Endodermal cell (in vitro differentiated cells): ENCODE measurements at places on chromosomes 4 and X. TPM values are rescaled to one million over a fixed set of nuclear protein-coding genes. Genes with fewer than 3 reads are reported as not detected.

- H3K4me1 ChIP-seq = no peaks in the 10 kb centered on the region
- no peak for DNase-seq
- no peaks in the 10 kb centered on the region for H3K27me3 ChIP-seq
- no peak overlapping the region for H3K4me3 ChIP-seq
Observed at GRCh38 chr4:86089053-86089452, 270.8 kb downstream of the MAPK10 start.

GRCh38 chrX:97268182-97268680 is 384.5 kb downstream of the RPA4 start:
- no peak overlapping the region for H3K27ac ChIP-seq
- H3K4me1 ChIP-seq = no peaks in the 10 kb centered on the region
- no peak overlapping the region for H3K4me3 ChIP-seq
- H3K36me3 ChIP-seq = no peaks in the 10 kb centered on the region
- DNase-seq = no peak

DNA sequence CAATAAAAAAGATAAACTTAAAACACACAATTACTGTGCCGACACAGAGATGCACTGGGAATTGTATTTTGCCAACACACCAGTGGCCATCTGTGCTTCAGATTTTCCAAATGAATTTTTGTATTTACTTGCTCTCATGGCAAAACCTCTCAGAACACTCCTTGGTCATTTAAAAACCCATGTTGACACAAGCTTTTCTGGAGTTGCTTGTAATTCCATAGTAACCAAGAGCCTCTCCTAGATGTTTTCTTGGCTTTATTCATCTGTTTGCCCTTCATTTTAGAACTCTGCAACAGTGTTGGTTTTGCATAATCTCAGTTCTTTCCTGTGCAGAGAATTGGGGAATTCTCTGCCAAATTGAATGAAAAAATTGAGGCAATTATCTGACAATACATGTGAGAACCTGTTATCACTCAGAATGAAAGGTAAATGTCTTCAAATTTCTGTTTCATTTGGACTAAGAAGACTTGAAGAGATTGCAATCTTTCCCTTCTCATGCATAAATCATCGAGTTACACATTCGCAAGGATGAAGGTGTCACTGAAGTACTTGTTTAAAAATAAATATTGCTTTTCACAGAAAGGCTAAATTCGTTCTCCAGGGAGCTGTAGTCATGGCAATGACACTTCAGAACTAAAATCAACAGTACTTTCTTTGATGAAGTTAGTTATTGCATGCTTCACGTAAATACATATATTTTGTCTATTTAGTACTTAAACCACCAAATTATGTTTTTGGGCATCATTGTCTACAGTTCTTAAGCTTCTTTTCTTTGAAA is 301.8 kb upstream of the CTSO start:
- H3K4me1 ChIP-seq = no peaks in the 10 kb centered on the region
- H3K27me3 ChIP-seq = no peaks in the 10 kb centered on the region
- no peak for DNase-seq
- no peak overlapping the region for H3K4me3 ChIP-seq

DNA sequence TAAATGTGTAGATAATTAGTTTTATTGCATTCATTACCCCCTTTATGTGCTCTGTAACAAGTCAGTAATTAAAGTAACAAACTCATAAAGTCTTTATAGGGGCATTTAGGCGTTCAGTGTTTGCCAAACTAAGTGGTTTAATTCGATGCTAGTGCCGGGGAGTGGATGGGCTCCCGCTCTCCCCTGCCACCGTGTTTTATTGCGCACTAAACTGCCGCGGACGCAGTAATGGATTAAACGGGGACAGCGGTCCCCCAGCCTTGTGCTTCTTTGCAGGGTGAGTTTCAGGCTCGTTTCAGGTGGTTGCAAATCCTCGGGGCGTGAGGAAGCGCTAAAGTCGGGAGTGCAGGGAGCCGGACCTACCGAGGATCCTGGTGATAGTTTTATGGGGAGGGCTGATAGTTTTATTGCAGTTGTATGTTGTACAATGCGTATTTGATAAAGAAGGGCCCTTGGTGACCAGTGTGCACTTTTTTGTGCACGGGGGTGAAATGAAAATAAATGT is 1.6 kb upstream of the PHOX2B start:
- H3K27ac ChIP-seq = no peak overlapping the region
- no peak overlapping the region for H3K4me3 ChIP-seq
- no peaks in the 10 kb centered on the region for H3K36me3 ChIP-seq
- peaks cover 99% of the 10 kb centered on the region for H3K27me3 ChIP-seq
- peak; percentile 55 for DNase-seq
- no peaks in the 10 kb centered on the region for H3K4me1 ChIP-seq

- no peak overlapping the region for H3K27ac ChIP-seq
- no peak overlapping the region for H3K4me3 ChIP-seq
- DNase-seq = no peak
- H3K4me1 ChIP-seq = no peaks in the 10 kb centered on the region
Observed at GRCh38 chr4:41890085-41890484, 45.1 kb upstream of the TMEM33 start.

- H3K27ac ChIP-seq = no peak within 1 kb of the TSS
- no peak within 1 kb of the TSS for H3K4me3 ChIP-seq
- H3K27me3 ChIP-seq = no peaks in the 10 kb centered on the region
- DNase-seq = no peak
- no peaks in the 10 kb centered on the region for H3K36me3 ChIP-seq
Observed at GRCh38 chr4:99144070-99144469, at the start of gene ADH4. TSS of gene ADH4 (minus strand) at chr4:99144297. CDS start at chr4:99144222, 75 bp downstream.

- no peaks in the 10 kb centered on the region for H3K27me3 ChIP-seq
- H3K4me1 ChIP-seq = no peaks in the 10 kb centered on the region
- no peak overlapping the region for H3K27ac ChIP-seq
- no peaks in the 10 kb centered on the region for H3K36me3 ChIP-seq
- no peak for DNase-seq
Observed at GRCh38 chr4:161892951-161893350, 270.8 kb downstream of the FSTL5 start.

GRCh38 chrX:130190801-130191200 is 19.0 kb downstream of the RAB33A start:
- H3K4me3 ChIP-seq = no peak overlapping the region
- H3K27me3 ChIP-seq = no peaks in the 10 kb centered on the region
- H3K36me3 ChIP-seq = no peaks in the 10 kb centered on the region
- H3K27ac ChIP-seq = no peak overlapping the region
- peaks cover 7% of the 10 kb centered on the region for H3K4me1 ChIP-seq
- DNase-seq = no peak

DNA sequence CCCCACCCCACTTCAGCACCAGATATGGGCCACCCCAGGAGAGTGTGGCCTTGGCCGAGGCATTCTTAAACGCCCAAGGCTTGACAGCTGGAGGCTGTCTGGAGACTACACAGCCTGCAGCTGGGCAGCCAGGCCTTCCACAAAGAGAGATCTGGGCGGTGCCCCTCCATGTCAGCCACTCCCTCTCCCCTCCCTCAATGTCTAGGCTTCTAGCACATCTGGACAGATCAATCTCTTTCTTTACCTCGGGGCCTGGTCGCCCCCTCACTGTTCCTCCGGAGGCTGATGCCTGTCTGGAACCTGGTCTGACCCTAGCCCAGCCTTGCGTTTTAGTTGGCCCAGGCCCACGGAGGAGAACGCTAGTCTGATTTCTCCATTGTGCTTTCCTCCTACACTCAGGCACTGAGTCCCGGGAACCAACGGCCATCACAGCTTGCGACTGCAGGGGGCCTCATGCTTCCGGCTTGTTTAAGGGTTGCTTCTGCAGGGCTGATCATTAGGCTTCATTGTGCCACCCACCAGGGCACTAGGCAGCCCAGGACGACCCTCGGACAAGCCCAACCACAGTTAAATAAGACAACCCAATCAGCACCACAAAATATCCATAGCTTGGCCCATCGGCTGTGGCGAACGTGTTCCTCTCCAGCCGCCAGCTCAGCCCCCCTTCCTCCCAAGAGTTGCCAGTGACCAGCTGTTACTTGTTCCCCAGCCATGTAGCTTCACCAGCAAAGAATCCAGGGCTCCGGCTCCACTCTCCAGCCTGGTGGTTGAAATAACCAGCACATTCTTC is 200.6 kb downstream of the BCOR start:
- no peak overlapping the region for H3K4me3 ChIP-seq
- H3K4me1 ChIP-seq = no peaks in the 10 kb centered on the region
- no peaks in the 10 kb centered on the region for H3K36me3 ChIP-seq
- H3K27me3 ChIP-seq = no peaks in the 10 kb centered on the region
- H3K27ac ChIP-seq = peak overlapping the region; percentile 76
- peak; percentile 92 for DNase-seq

DNA sequence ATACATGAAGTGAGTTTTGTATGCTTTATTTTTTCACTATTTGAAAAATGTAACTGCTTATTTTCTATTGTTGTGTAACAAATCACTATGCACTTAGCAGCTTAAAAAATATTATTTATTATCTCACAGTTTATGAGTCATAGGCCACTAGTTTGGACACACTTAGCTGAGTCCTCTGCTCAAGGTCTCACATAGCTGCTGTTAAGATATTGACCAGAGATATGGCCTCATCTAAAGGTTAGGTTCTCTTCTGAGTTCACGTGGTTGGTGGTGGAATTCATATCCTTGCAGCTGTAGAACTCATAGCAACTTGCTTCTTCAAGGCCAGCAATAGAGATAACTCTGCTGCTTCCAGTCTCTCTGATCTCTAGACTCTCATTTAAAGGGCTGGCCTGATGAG is 534.4 kb downstream of the SPRY1 start:
- no peaks in the 10 kb centered on the region for H3K4me1 ChIP-seq
- no peaks in the 10 kb centered on the region for H3K36me3 ChIP-seq
- DNase-seq = no peak
- H3K27ac ChIP-seq = no peak overlapping the region
- no peaks in the 10 kb centered on the region for H3K27me3 ChIP-seq

DNA sequence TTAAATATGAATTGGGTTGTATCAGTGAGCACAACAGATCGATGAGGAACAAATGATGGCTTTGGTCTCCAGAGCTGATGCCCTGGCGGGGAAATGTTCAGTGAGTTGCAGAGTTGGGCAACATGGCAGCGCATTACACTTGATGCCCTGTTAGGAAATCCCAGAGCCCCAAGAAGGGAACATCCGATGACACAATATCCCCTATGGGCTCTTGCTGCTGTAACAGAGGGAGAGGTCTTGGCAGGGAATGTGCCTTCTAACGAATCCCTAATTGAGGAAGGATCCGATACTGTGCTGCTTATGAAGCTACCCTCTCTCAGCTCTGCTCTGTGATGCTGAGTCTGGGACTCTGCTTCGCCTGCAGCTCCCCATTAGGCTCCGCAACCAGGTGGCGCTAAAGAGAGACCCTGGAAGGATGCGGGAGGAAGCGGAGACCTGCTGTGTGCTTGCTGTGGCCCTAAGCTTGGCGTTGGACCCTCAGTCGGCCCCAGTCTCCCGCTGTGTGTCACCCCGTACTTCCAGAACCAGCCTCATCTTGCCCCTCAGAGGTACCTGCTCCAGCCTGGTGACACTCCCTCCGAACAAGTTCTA is 38.9 kb downstream of the PDHA1 start:
- H3K27me3 ChIP-seq = no peaks in the 10 kb centered on the region
- no peak overlapping the region for H3K27ac ChIP-seq
- no peaks in the 10 kb centered on the region for H3K36me3 ChIP-seq
- DNase-seq = peak; percentile 91
- no peak overlapping the region for H3K4me3 ChIP-seq

GRCh38 chr4:136526517-136526916 is 1005.8 kb downstream of the PCDH18 start:
- H3K36me3 ChIP-seq = no peaks in the 10 kb centered on the region
- H3K4me1 ChIP-seq = no peaks in the 10 kb centered on the region
- no peak overlapping the region for H3K4me3 ChIP-seq
- no peak overlapping the region for H3K27ac ChIP-seq
- DNase-seq = no peak
- H3K27me3 ChIP-seq = no peaks in the 10 kb centered on the region

- no peak overlapping the region for H3K4me3 ChIP-seq
- H3K27ac ChIP-seq = no peak overlapping the region
- no peak for DNase-seq
- peaks cover 14% of the 10 kb centered on the region for H3K36me3 ChIP-seq
Observed at GRCh38 chr4:87360338-87360935, 30.6 kb downstream of the HSD17B11 start.

DNA sequence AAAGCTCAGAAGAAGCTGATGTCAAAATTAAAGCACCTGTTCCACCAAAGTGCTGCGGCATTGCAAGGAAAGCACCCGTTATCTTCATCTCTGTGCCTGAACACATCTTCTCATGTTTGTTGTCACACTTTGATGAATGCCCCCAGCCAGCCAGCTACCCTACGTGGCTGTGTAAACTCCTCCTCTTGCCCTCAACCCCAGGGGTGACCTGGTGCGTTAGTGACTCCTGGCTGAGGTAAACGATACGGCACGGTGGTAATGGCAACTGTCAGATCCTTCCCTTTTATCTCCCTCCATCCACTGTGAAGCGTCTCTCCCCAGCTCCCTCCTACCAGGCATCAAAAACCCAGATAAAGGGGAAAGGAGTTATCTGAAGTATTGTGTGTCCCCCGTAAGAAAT is 90.6 kb upstream of the WWC2 start:
- H3K27ac ChIP-seq = no peak overlapping the region
- H3K36me3 ChIP-seq = no peaks in the 10 kb centered on the region

DNA sequence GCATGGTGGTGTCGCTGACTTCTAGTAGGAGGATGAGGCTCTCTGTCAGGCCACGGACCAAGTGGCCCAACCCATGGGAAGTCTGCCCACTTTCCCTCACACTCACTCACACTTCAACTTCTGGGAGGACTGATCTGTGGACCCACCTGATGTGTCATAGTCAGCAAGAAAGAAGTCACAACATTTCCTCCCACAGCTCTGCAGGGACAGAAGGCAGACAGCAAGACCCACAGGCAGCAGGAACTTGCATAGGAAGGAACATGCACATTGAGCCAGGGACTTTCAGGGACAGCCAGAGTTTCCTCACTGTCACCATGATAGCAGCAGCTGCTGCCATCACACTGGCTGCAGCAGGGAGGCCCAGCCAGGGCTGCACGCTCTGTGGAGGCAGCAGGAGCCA is 19.5 kb downstream of the XAGE5 start:
- DNase-seq = no peak
- H3K4me1 ChIP-seq = no peaks in the 10 kb centered on the region
- no peaks in the 10 kb centered on the region for H3K27me3 ChIP-seq
- H3K4me3 ChIP-seq = no peak overlapping the region
- no peak overlapping the region for H3K27ac ChIP-seq

- no peaks in the 10 kb centered on the region for H3K27me3 ChIP-seq
- H3K4me3 ChIP-seq = no peak overlapping the region
- no peaks in the 10 kb centered on the region for H3K36me3 ChIP-seq
- H3K27ac ChIP-seq = no peak overlapping the region
Observed at GRCh38 chrX:39678914-39679313, 418.8 kb downstream of the BCOR start.

- DNase-seq = no peak
- no peaks in the 10 kb centered on the region for H3K4me1 ChIP-seq
- no peaks in the 10 kb centered on the region for H3K36me3 ChIP-seq
- H3K27me3 ChIP-seq = no peaks in the 10 kb centered on the region
Observed at GRCh38 chr4:83152746-83153145, 38.2 kb upstream of the PLAC8 start.

- H3K36me3 ChIP-seq = no peaks in the 10 kb centered on the region
- H3K4me1 ChIP-seq = peaks cover 4% of the 10 kb centered on the region
- H3K27ac ChIP-seq = no peak overlapping the region
- H3K27me3 ChIP-seq = peaks cover 69% of the 10 kb centered on the region
Observed at GRCh38 chr4:105896461-105896942, 1.2 kb downstream of the NPNT start.

LINC00632 gene
- 230 to 248 TPM (median 247 TPM) in 3 replicates for total RNA-seq

AFAP1 gene
- 22.0 and 22.5 TPM in 2 replicates for total RNA-seq

DRD5 gene
- total RNA-seq = 0.11 and 0.20 TPM in 2 replicates

FGFRL1 gene
- total RNA-seq = 29.3 to 58.4 TPM (median 51.0 TPM) in 3 replicates

NELFA gene
- 50.9 and 54.8 TPM in 2 replicates for total RNA-seq

UCP1 gene
- total RNA-seq = 0.16 and 0.24 TPM in 2 replicates

TMEM271 gene
- not detected in 3 replicates for total RNA-seq

S100P gene
- total RNA-seq = not detected in 2 replicates

MAGEC1 gene
- total RNA-seq = not detected in 2 replicates

RASSF6 gene
- 1.2 and 2.6 TPM in 2 replicates for total RNA-seq

F8 gene
- total RNA-seq = 3.0 and 5.5 TPM in 2 replicates

DSPP gene
- total RNA-seq = not detected in 3 replicates

NDNF gene
- total RNA-seq = 3.5 to 11.2 TPM (median 3.6 TPM) in 3 replicates

NPY1R gene
- 10.3 and 11.8 TPM in 2 replicates for total RNA-seq
